Stimulated activated CD4-positive, alpha-beta T cell treated with anti-CD3 and anti-CD28 coated beads, Interleukin-15, amount 100 ng/mL, for 48 hours (primary cell): ENCODE measurements at places on chromosomes 11 and 22.

DNA sequence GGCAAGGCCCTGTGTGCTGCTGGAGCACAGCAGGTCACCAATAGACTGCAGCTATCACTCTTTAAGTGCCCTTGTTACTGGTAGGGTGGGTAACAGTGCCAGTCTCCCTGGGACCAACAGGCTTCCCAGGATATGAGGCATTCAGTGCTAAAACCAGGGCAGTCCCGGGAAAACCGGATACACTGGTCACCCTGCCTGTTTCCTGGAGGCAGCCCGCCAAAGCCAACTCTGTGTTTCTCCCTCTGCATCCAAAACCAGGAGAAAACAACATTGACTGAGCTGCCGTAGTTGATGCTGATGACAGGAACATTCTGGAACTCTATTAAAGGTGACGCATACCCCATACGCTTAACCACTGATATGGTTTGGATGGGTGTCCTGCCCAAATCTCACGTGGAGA, 149.1 kb downstream of the SHANK2 start:
- DNase-seq, result no peak

GRCh38 chr11:134231958-134232659, 7.6 kb downstream of the VPS26B start:
- no peak for DNase-seq

DNA sequence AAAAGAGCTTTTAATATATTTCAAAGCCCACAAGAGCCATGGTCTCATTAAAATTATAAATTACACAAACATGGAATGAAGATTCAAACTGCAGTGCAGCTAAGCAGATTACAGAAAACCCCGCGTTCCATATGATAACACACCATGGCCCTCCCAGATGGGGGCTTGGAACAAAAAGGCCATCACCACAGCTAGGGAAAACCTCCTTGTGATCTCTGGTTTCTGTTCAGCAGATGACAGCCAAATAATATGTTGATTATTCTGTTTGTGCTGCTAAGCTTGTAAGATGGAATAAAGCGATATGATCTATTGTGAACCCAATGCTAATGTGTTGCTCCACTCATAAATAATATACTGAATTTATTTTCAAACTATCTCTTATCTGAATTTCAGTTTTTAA, 28.5 kb downstream of the IMMP1L start:
- DNase-seq, result no peak

- DNase-seq, result no peak
Measured at GRCh38 chr11:94558468-94558867, 8.7 kb upstream of the PIWIL4 start.

GRCh38 chr11:21927628-21928027, 265.3 kb upstream of the ANO5 start:
- DNase-seq, result no peak

- no peak for DNase-seq
Measured at GRCh38 chr11:84721561-84721961, 905.6 kb downstream of the DLG2 start.

GRCh38 chr11:1784761-1785650, 21.3 kb upstream of the CTSD start:
- DNase-seq, result no peak

DNA sequence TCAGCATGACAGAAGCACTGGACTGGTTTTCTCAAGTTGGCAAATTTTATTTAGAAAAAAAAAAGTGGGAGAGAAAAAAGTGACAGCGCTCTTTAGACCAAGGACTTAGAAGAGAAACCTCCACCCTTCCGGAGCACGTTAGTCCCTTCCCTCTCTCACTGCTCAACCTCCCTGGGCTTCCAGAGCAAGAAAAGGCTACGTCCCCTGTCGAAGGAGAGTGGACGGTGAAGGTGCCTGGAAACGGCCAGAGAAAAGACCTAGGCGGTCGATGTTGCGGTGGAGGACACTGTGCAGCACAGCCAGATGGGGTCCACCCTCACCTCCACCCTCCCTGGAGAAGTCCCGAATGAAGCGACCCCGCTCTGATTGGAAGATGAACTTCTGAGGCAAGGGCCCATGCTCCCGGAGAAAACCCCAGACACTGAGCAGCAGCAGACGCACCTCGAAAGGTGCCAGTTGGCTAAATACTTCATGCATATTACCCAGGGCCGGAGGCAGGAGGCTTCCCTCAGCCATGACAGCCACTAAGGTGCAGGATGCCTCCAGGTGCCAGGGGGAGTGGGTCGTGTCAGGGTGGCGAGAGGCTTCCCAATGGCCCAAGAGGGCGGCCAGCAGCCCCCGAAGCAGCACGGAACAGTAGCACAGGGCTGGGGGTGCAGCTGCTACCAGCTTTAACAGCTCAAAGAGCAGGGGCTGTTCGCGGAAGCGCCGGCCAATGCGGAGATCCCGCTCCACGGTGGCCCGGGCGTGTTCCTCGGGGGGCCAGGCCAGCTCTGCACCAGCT, 604 bp upstream of the GANAB start:
- DNase-seq, result no peak

GRCh38 chr22:36659762-36660509, 43.6 kb downstream of the CACNG2 start:
- DNase-seq, result peak; percentile 39

- DNase-seq, result no peak
Measured at GRCh38 chr11:113668255-113668654, 37.9 kb downstream of the TMPRSS5 start.

DNA sequence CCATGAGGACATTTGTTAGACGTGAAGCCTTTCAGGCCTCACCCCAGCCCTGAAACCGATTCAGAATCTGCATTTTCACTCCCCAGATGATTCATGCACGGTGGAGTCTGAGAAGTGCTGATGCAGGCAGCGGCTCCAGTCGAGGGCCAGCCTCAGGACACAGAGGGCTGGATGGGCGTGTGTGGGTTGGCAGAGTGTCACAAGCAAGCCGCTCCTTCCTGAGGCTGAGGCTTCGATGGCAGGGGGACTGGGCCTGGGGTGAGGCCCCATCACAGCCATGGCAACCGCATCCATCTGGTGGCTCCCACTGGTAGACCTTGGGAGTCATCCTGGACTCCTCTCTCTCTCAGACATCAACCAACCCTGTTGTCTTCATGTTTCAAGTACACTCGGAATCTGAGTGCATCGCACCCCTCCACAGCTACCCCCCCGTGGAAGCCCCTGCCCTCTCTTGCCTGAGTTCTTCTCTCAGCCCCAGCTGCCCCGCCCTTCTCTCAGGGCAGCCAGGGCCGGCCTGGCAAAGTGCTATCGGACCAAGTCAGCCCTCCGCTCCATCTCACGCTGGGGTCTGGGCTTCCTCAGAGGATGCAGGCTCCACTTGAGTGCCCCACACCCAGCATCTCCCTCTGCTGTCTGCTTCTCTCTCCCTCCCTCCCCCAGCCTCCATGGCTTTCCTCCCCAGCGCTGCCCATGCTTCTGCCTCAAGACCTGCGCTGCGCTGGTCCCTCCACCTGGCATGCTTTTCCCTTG, 10.6 kb downstream of the KCNC1 start:
- DNase-seq, result no peak

GRCh38 chr11:10432493-10432892, 22.6 kb upstream of the AMPD3 start:
- DNase-seq, result no peak

DNA sequence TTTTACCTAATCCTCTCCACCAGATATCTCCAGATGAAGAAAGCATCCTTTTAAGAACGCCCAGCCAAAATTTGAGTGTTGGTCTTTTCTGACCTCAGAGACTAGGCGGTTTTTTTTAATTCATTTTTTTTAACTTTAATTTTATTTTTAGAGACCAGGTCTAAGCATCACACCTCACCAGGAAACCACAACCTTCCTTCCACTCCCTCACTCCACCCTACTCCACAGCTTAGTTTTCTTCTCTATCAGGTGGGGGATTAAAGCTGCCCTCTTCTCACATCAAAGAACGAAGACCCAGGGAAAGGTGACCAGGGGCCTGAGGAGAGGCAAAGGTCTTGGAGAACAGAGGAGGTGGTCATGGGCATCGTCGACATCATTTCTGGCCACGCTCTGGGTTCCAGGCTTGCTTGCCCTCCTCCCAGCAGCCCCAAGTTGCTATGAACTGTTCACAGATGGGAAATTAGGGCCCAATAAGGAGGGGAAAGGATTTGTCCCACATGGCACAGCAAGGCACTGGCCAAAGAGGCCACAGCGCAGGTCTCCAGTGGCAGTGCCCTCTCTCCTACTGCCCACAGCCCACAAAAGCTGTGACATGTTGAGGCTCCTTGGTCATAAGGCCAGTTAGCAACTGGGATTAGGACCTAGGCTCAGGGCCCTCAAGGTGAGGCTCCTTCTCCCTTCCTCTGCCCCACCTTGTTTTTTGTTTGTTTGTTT, 1.4 kb upstream of the PEX16 start:
- DNase-seq, result no peak

DNA sequence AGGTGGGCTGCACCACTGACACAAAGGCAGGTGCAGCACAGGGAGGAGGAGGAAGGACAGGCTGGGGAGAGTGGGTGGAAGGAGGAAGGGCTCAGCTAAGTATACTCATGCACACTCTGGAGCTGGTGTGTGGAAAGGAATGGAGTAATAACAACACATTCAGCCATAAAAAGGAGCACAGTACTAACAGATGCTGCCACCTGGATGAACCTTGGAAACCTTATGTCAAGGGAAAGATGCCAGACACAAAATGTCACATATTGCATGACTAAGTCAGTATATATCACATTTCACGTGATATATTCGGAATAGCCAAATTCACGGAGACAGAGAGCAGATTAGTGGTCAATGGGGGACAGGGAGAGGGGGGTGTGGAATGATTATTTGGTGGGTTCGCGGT, 389.6 kb upstream of the SYN3 start:
- DNase-seq, result no peak

DNA sequence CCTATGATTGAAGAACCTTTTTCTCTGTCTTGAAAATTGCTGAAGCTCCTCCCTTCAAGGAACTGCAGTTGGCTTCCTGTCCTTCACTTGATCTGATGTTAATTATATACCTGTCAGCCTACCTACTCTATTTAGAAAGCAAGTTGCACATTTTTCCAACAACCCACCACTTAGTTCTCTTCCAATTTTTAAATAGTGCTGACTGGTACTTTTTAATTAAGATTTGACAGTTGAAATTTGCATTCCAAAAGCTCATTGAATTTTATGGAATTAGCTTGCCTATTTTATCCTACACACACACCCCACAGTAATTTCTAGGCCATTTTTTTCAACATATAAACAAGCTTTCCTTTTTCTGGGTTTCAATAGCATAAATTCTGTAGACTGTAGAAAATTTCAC, 820.3 kb upstream of the FAT3 start:
- no peak for DNase-seq

DNA sequence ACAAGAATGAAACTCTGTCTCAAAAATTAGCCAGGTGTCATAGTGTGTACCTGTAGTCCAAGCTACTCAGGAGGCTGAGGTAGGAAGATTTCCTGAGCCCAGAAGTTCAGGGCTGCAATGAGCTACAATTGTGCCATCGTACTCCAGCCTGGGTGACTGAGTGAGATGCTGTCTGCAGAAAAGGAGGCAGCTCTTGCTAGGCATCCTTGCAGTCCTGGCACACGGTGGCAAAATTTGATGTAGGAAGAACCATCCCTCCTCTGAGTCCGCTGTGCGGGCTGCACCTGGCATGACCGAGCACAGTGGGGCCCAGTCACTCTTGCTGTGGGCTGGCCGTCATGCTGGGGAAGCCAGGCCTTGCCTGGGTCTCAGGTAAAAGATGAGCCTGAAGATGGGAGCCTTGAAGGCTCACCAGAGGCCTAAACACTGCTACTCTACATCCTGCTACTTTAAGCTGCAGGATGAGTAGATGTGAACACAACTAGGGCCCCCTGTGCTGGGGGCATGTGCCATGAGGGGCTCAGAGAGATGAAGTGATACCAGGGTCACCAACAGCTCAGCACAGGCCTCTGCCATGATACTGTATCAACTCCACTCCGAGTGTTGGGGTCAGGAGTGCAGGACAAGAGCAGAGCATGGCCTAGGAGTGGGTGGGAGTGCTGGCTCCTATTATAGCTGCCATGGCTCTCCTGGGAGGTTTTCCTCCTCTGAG, 18.6 kb downstream of the CDC45 start:
- DNase-seq, result no peak

- no peak for DNase-seq
Measured at GRCh38 chr11:20002312-20003216, 157.7 kb downstream of the DBX1 start.

DNA sequence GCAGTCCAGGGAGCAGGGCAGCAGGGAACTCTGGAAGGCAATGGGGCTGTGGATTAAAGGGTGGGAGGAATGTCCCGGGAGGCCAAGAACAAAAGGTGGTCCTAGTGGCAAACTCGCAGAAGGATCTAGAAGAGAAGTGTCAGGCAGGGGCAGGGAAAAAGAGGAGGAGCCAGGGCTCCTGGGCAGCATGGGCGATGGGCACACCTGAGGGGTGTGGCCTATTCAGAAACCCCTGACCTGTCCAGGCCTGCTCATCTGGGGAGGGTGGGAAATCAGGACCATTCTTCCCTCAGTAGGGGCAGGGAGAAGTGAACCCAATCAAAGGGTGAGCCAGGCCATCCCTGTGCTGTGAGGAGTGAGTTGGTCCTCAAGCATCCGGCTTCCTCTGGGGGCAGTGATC, 108.6 kb downstream of the TRIM29 start:
- no peak for DNase-seq

- DNase-seq, result no peak
Measured at GRCh38 chr11:117921893-117922292, 7.3 kb downstream of the TMPRSS13 start.

DNA sequence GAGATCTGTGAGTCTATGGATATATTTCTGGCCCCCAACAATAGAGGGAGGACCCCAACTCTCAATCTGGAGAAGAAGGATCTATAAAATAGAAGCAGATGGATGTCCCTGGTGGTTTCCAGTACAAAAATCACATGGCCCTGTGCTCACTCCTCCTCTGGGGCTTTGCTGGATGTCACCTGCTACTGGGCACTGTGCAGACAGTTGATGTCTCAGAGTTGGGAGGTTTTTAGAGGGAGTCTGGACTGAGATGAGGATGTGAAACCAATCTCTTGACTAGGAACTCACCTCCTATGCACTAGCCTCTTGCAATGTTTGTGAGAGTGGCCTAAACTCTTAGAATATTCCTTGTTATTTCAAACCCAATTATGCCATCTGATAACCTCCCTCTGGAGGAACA, 107.2 kb downstream of the SCN3B start:
- no peak for DNase-seq

GRCh38 chr22:22021162-22021750, 38.7 kb upstream of the TOP3B start:
- DNase-seq, result no peak

DNA sequence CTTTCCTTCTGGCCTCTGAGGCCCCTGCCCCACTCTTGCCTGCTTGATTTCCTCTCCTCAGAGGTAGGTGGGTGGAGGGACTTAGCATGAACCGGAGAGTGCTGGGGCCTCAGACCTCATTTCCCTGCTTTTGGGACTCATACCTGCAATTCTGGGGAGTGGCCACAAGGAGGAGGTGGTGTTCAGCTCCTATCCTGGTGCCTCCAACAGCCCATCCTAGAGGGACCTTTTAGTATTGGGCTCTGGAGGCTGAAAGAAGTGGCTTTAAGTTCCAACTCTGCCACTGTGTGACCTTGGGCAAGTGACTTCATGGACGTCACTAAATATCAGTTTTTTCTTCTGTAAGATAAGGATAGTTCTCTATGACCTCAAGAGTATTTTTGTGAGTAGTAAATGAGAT, 98.6 kb downstream of the KIAA1671 start:
- no peak for DNase-seq
